ENCODE measurements at places on chromosomes 16 and 17. TPM values are rescaled to one million over a fixed set of nuclear protein-coding genes. Genes with fewer than 3 reads are reported as not detected.

GRCh38 chr17:8952191-8952590, 13.3 kb downstream of the PIK3R5 start:
- H3K36me3 ChIP-seq: no peaks in the 10 kb centered on the region
- H3K4me3 ChIP-seq: no peak overlapping the region
- H3K27ac ChIP-seq: no peak overlapping the region
- H3K4me1 ChIP-seq: no peaks in the 10 kb centered on the region
- DNase-seq: no peak

DNA sequence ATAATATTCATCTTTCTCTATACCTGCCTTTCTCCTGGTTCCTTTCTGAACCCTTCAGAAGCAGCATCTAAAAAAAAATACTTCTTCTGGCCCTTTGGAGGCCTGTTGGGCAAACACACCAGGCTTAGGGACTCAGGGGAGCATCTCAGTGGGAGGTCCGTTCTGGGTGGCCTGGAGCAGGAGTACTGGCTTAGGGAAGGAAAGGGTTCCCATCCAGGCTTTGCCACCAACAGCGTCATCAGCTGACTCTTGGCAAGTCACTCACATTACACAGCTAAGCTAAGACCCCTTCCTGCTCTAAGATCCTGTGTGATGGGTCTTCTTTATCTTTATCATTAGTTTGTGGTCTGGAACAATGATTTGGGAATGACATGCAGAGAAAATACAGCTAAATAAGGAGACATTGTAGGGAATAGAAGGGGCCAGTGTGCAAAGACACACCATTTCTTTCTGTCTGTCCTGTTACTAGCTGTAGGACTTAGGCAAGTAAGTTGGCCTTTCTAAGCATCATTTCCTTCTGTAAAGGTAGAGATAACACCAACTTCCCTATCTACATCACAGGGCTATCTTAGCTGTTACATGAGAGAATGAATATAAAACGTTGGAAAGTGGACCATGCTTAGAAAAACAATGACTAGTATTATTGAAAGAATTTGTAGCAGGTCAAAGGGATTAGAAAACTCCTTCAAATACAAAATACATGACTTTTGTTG, 9.9 kb downstream of the PCTP start:
- H3K4me3 ChIP-seq: no peak overlapping the region
- no peaks in the 10 kb centered on the region for H3K27me3 ChIP-seq
- H3K27ac ChIP-seq: no peak overlapping the region
- H3K36me3 ChIP-seq: peaks cover 16% of the 10 kb centered on the region
- peaks cover 17% of the 10 kb centered on the region for H3K4me1 ChIP-seq

DNA sequence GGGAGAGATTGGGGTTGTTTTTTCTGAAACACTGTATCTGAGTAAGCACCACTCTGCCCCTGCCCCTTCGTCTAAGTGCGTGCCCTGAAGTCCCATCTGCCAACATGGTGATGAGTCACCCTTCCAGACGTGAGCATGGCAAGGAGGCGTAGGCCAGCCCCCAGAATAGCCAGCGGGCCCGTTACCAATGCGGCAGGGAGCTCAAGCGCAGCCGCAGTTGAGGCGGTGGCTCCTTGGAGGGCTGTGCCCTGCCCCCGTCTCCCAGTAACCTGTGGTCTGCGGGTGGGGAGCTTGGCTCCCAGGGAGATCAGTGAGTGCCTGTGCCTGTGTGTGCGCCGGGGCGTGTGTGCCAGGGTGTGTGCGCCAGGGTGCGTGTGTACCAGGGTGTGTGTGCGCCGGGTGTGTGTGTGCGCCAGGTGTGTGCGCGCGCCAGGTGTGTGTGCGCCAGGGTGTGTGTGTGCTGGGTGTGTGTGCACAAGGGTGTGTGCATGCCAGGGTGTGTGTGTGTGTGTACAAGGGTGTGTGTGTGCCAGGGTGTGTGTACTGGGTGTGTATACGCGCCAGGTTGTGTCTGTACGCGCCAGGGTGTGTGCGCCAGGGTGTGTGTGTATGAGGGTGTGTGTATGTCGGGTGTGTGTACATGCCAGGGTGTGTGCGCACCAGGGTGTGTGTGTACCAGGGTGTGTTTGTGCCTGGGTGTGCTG, 98.6 kb upstream of the CHMP6 start:
- no peaks in the 10 kb centered on the region for H3K27me3 ChIP-seq
- peaks cover 15% of the 10 kb centered on the region for H3K4me1 ChIP-seq
- no peak overlapping the region for H3K27ac ChIP-seq

- DNase-seq: no peak
- no peak overlapping the region for H3K4me3 ChIP-seq
- peaks cover 9% of the 10 kb centered on the region for H3K4me1 ChIP-seq
Observed at GRCh38 chr16:11413907-11414595, 68.8 kb downstream of the RMI2 start.

DNA sequence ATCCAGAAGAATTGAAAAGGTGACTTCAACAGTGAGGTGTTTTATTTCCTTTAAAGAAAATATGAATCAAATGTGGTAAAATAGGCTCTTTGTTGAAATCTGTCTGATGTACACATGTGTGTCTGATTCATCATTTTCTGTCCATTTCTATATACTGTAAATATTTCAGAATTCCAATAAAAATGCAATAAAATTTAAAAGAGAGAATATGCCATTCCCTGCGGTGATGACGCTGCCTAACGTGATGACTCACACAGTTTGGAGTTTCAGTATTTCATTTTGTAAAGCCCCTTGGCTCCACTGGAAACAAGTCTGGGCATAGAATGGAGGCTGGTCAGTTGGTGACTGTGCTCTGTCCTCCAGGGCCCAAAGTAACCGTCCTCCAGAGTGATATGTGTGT, 482.5 kb upstream of the CDH5 start:
- H3K27ac ChIP-seq: no peak overlapping the region
- H3K4me1 ChIP-seq: no peaks in the 10 kb centered on the region
- no peak overlapping the region for H3K4me3 ChIP-seq
- DNase-seq: no peak
- no peaks in the 10 kb centered on the region for H3K27me3 ChIP-seq

GRCh38 chr17:58247511-58248363, 9.4 kb downstream of the LPO start:
- DNase-seq: no peak
- no peak overlapping the region for H3K27ac ChIP-seq
- H3K4me1 ChIP-seq: no peaks in the 10 kb centered on the region
- H3K27me3 ChIP-seq: peaks cover 92% of the 10 kb centered on the region
- no peaks in the 10 kb centered on the region for H3K36me3 ChIP-seq

DNA sequence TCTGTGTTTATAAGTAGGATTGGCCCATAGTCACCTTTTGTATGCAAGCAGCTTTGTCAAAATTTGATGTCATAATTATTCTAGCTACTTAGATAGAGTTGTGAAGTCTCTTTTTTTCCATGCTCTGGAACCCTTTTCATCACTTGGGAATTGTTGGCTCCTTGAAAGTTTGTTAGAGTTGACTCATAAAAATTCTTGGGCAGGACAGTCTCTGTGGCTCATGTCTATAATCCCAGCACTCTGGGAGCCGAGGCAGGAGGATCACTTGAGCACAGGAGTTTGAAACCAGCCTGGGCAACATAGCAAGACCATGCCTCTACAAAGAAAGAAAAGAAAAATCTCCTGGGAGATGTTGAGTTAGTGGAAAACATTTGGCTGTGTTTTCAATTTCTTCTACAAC, 45.7 kb upstream of the MRC2 start:
- no peak overlapping the region for H3K4me3 ChIP-seq
- no peak overlapping the region for H3K27ac ChIP-seq

- H3K36me3 ChIP-seq: no peaks in the 10 kb centered on the region
- H3K27ac ChIP-seq: no peak overlapping the region
- no peak overlapping the region for H3K4me3 ChIP-seq
Observed at GRCh38 chr16:1099189-1100083, 3.4 kb upstream of the C1QTNF8 start.

GRCh38 chr16:68490829-68491575, 42.7 kb upstream of the SMPD3 start:
- peaks cover 25% of the 10 kb centered on the region for H3K4me1 ChIP-seq
- DNase-seq: no peak
- H3K36me3 ChIP-seq: no peaks in the 10 kb centered on the region
- no peak overlapping the region for H3K27ac ChIP-seq
- H3K27me3 ChIP-seq: peaks cover 3% of the 10 kb centered on the region
- H3K4me3 ChIP-seq: no peak overlapping the region

DNA sequence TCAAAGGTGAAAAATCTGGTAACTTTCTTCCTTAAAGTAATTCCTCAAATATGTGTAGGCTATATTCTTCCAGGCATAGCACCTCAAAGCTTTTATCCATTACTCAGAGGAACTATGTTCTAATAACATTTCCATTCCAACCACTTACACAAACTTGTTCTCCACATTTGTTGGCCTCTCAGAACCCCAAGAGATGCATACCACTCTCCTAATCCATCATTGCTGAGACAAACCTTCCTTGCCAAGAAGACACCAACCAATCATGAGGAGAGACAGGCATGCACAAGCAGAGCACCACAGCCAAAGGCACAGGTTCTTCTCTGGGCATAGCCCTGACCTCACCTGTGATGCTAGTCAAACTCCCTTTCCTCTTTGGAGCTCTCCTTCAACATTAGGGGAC, 20.9 kb downstream of the CDH11 start:
- H3K27me3 ChIP-seq: no peaks in the 10 kb centered on the region
- H3K4me3 ChIP-seq: no peak overlapping the region
- no peak overlapping the region for H3K27ac ChIP-seq
- H3K36me3 ChIP-seq: peaks cover 38% of the 10 kb centered on the region
- H3K4me1 ChIP-seq: peaks cover 11% of the 10 kb centered on the region

DNA sequence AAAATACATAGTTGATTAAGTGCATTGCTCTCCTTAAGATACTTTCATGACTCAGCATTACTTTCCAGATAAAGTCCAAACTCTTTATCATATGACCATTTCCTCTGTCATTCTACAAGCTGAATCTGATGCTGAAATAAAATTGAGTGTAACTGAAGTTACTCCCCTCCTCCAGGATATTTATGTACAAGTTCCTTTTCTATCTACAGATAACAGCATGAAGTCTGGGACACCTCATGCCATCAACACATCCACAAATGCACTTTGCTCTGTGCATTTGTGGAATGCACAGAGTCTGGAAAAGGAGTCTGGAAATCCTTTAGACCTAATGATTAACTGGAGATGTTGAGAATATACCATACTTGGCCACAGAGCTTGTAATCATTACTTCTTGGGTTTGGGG, 60.5 kb downstream of the ACSM2B start:
- no peak overlapping the region for H3K27ac ChIP-seq
- no peak overlapping the region for H3K4me3 ChIP-seq
- peaks cover 12% of the 10 kb centered on the region for H3K27me3 ChIP-seq
- DNase-seq: no peak

DNA sequence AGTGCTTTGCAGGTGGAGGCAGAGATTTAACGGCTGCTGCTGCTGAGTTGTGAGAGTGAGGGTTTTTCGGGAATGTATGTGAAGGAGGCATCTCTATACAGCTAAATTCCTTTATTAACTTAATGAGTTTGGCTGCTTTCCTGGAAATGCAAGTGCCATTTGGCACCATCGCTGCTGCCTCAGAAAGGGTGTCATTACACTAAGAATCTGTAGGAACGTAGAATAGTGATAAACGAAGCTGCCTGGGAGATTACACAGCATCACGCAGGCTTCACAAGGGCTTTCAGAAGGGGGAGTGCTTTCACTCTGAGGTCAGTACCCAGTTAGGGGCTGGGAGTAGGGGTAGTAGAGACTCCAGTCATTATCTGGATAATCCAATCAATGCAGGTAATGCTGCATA, 14.1 kb upstream of the NLRP1 start:
- no peak overlapping the region for H3K4me3 ChIP-seq
- H3K27me3 ChIP-seq: peaks cover 68% of the 10 kb centered on the region
- no peak overlapping the region for H3K27ac ChIP-seq

- H3K4me1 ChIP-seq: peaks cover 32% of the 10 kb centered on the region
- H3K36me3 ChIP-seq: no peaks in the 10 kb centered on the region
- no peak for DNase-seq
- H3K27me3 ChIP-seq: peaks cover 68% of the 10 kb centered on the region
- H3K4me3 ChIP-seq: no peak overlapping the region
Observed at GRCh38 chr17:36661688-36662087, 60.3 kb downstream of the MRM1 start.

DNA sequence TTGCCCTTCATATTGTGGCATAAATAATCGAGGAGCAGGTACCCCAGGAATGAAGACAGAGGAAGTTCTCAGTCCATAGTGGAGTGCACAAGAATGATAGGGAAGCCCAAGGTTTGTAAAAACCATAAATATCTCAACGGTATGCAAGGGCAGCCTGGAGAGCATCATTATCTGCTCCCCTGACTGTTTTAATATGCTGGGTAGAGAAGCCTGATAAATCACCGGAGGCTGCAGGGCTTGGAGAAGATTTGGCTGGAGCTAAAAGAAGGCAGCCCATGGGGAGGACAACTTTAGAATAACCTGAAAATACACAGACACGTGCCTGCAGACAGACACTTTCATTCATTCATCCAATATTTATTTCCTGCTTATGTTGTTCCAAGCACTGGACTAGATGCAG, 205.2 kb upstream of the RPL38 start:
- H3K4me1 ChIP-seq: peaks cover 16% of the 10 kb centered on the region
- no peaks in the 10 kb centered on the region for H3K36me3 ChIP-seq
- peaks cover 3% of the 10 kb centered on the region for H3K27me3 ChIP-seq
- DNase-seq: no peak
- no peak overlapping the region for H3K4me3 ChIP-seq
- no peak overlapping the region for H3K27ac ChIP-seq

DNA sequence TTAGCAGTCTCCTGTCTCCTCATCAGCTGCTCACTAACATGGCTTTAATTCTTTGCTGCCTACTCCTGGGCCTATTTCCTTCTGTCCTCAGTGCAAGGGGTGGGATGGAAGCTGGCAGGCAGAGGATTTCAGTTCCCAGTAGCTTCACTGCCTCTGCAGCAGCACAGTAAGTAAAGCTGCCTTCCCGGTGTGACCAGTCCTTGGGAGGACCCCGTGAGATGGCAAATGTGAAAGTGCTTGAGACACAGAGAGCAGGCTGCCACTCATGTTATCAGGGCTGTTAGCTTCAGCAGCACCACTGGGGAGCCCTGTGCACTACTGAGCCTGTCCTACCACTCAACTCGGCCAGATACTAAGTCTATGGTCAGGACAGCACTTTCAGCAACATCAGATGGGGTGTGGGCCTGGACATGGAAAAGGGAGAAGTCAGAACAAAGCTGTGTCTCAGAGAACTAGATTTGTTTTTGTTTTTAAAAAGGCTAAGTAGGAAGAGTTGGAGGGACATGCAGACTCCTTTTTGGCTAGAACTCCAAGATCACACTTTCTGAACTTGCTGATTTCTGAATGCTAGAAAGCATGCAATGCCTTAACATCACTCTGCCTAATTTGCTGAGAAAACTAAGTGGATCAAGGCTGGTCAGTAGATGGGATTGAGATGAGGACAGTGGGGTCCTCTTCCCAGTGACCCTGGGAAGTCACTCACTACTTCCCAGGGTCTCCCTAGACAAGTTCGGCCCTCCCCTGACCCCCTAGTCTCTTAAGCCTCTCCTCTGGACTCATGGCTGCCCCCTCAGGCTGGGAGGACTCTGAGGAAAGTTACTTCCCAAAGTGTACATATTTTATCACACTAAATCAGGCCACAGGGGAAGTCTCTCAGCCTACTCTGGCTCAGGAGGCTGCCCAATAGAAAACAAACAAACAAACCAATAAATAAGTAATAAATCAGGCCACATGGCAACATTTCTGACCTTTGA, 1.1 kb downstream of the ACSF2 start:
- peaks cover 7% of the 10 kb centered on the region for H3K36me3 ChIP-seq
- no peaks in the 10 kb centered on the region for H3K27me3 ChIP-seq
- H3K27ac ChIP-seq: peak overlapping the region; percentile 95

LUC7L3 gene
- total RNA-seq: 157 TPM

PHLPP2 gene
- 12.0 TPM for total RNA-seq

NLRC5 gene
- total RNA-seq: 2.7 TPM

HAPSTR1 gene
- 58.4 TPM for total RNA-seq

VWA3A gene
- total RNA-seq: 4.7 TPM

KRTAP4-12 gene
- total RNA-seq: not detected

SLX1B gene
- total RNA-seq: 39.6 TPM

Data from type B pancreatic cell (in vitro differentiated cells).